ENCODE measurements at places on chromosomes 13 and 19.

DNA sequence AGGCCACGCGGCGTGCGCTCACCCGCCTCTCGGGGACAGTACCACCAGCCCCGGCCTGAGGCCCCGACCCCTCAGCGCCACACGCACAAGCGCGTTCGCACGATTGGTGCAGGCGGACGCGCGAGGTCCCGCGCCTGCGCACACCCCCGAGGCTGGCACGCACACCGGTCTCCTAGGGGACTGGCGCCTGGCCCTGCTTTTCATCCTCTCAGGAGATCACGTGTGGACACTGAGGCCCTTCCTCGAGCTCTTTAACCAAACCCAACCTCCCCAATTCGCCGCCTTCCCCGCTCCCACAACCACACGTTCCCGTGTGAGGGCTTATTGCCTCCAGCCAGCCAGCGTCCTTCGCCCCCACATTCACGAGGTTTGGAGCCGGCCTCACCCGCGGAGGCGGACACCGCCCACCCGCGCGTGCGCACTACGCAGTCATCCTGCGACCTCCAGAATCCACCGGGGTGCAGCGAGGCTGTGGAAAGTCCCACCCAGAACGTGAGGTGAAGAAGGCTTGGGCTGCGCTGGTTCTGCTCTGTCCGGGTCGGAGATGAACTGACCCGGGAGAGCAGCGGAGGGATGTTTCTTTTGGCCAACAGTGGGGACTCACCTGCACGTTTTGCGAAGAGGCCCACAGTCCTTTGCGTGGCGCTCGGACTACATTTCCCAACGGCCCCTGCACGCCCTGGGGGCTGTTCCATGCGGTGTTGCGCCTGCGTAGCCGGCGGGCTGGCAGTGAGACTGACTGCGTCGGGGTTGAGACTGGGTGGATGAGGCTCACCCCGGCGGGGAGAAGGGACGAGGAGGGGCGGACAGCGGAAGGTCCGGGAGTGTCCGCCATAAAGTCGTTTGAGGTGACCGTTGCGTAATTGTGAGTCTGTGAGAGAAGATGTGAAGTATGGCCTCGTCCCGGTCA is 539 bp upstream of the ZNF667 start:
- peak; percentile 76 for DNase-seq

DNA sequence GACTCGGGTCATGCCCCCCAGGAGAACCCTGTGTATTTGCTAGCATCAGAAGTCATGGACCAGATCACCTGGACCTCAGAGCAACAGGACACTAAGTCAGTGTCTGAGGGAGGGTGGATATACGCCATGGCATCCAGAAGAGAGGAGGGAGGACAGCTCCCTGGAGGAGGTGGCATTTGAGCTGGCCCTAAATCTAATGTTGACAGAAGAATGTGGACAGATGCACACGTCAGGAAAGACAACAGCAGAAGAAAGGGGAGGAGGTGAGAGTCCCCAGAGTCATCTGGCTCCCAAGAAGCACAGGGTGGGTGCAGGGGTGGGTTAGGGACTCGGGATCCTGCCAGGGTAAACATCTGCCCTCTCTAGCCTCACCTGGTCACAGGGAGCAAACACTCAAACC is 24.5 kb upstream of the CCNE1 start:
- DNase-seq: no peak

DNA sequence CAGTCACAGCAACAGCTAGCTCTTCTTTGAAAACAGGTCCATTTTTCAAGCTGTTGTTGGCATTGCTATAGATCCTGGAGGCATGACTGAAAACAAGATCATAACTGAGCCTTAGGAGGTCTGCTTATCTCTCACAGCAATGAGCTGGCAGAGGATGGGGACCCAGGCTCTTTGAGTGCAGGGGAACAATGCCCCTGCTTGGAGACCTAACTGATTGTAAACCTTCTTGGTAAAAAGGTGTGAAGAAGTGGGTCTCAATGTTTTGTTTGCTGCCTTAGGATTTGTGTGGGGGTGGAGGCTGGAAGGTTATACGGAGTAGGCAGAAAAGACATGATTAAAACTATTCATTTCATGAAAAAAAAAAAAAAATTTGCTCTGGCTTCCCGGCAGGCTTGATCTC is 94.6 kb downstream of the EFNB2 start:
- no peak for DNase-seq

- no peak for DNase-seq
Measured at GRCh38 chr19:53849237-53849676, 18.4 kb upstream of the MYADM start.

GRCh38 chr19:389255-389934 is 19.6 kb downstream of the C2CD4C start:
- peak; percentile 36 for DNase-seq

GRCh38 chr13:35796623-35797022 is 320.1 kb upstream of the MAB21L1 start:
- DNase-seq: no peak

DNA sequence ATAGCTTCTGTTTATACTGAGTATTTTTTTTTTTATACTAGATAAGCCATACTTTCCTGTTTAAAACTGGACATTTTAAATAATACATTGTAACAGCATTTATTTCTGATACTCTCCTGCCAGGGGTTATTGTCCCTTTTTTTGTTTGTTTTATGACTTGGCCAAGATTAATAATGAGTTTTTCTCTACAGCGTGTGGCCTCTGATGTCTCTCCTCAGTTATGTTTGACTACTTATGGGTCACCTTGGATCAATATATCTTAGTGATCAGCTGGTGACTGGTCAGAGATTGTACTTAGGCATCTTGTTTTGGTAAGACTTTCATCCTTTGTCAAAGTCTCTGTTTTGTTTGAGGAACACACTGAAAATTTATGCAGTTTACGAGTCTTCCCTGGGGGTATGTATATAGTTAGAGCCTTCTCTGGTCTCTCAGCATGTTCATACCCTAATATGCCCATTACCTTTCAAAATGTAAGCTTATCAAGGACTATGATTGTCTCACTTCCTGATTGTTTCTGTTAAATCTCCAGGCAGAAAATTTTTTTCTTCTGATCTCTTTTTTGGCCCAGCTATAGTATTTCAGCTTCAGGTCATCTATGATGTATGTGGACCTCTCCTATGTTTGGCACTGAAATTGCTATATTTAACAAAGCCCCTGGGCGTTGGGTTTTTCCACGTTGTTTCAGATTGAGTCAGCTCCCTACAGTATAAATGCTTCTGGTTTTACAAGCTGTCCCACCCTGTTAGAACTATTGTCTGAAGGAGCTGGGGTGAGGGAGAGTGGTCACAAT is 87.9 kb downstream of the URI1 start:
- DNase-seq: no peak

GRCh38 chr13:39688699-39689405 is 33.4 kb downstream of the COG6 start:
- DNase-seq: no peak

GRCh38 chr13:92602560-92602959 is 624.0 kb upstream of the GPC6 start:
- no peak for DNase-seq

DNA sequence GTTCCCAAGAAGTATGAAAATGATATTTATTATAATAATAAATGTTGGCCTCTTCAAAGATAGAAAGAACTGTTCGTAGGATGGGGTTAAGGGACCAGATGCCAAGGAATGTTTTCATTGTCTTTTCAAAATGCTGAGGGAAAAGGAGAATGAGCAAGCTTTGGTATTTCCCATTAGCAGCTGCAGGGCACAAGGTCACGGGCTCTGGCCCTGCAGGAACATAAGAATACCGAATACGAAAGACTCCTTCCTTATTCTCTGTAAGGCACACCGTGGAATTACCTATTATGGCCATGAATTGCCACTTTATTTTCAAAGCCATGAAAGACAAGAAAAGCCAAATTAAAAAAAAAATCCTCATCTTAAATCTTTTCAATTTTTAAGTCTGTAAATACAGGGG is 49.6 kb upstream of the OLFM4 start:
- no peak for DNase-seq

GRCh38 chr19:31676271-31677004 is 327.2 kb upstream of the TSHZ3 start:
- DNase-seq: no peak

GRCh38 chr13:75513271-75513670 is 24.4 kb downstream of the COMMD6 start:
- DNase-seq: no peak

DNA sequence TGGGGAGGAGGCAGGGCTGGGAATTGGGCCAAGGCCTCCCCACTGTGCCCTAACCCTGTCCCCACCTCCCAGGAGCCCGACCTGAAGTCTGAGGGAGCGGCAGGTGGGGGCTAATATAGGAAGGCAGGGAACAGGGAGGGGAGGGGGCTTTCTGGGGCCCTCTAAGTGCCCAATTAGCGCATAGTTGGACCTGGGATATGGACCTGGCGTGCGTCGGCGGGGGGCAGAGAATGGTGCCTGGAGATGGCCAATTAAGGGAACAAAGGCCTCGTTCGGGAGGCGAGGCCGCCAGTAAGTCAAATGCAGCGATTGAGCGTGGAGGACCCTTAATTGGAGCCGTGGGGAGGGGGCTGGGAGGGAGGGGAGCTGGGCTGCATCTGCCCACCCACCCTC is at the start of gene C19orf85:
Gene C19orf85, minus strand, starts transcription at position 90 of the 393 bp plus-strand sequence. CDS start 197 bp downstream, outside the sequence.
- no peak for DNase-seq

- DNase-seq: no peak
Measured at GRCh38 chr19:51207747-51208146, 17.1 kb upstream of the CD33 start.

GRCh38 chr13:31775686-31776085 is 36.4 kb downstream of the RXFP2 start:
- DNase-seq: no peak

DNA sequence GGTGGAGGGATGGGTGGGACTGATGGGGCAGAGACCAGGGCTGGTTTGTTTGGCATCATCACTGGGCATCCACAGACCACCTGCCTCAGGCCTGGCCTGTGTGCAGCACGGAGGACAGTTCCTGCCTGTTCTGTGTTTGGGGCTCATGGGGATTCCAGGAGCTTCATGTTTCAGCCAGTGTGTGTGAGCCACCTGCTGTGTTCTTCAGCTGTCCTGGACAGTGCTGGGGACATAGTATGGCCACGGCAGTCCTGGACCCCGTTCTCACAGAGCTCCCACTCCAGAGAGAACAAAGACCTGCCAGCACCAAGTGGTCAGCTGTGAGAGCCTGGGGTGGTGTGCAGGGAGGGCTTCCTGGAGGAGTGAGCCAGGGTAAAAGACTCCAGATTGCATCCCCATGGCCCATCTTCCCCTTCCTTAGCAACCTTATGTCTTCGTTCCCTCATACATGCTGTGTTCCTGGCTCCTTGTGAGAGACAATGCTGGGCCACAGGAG is 2.0 kb upstream of the CCDC97 start:
- no peak for DNase-seq

GRCh38 chr13:49450105-49450819 is 6.2 kb downstream of the SETDB2 start:
- DNase-seq: no peak

DNA sequence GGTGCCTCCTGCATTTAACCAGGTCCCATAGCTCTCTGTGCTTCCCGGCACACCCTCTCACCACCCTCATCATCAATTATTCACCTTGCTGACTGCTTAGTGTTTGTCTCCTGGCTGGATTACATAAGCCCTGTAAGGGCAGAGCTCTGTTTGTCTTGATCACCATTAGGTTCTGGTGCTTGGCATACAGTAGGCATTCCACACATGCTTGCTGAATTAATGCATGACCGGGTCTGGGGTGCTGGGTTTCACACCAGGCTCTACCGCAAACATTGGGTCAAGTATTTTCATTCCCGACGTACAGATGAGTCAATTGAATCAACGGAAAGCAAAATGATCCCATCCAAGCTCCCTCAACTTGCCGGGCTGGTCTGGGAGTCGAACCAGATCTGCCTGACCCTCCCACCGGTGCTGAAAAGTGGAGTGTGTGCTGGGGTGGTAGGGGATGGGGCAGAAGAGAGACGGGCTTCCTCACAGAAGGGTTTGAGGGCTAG is 28.5 kb downstream of the VAV1 start:
- no peak for DNase-seq

GRCh38 chr19:10364644-10365043 is 15.7 kb downstream of the TYK2 start:
- DNase-seq: no peak

- no peak for DNase-seq
Measured at GRCh38 chr19:10776900-10777650, 58.9 kb downstream of the TMED1 start.

GRCh38 chr19:13037731-13038130 is 42.5 kb downstream of the NFIX start:
- DNase-seq: no peak

- DNase-seq: no peak
Measured at GRCh38 chr13:50636007-50636704, 207.3 kb downstream of the DLEU7 start.

DNA sequence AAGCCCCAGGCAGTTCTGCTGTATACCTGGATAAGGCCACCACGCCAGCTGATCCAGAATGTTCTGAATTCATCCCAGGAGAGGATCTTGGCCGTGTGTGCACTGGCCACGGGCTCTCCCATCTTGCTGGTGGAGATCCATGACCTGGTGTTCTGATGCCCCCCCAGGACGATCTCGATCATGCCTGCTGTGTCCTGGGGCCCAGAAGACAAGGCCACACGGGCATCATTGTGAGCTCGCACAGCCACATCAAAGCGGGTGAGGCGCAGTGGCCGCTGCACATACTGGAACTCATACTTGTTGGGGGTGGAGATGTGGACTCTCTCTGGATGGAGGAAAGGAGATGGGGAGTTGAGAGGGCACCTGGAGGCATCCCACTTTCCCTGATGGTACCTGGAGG is 40.1 kb downstream of the F2RL3 start:
- DNase-seq: no peak

- DNase-seq: peak; percentile 92
Measured at GRCh38 chr19:7833225-7834099, 3.4 kb downstream of the EVI5L start.

GRCh38 chr13:51004111-51004865 is 94.7 kb downstream of the RNASEH2B start:
- DNase-seq: no peak

DNA sequence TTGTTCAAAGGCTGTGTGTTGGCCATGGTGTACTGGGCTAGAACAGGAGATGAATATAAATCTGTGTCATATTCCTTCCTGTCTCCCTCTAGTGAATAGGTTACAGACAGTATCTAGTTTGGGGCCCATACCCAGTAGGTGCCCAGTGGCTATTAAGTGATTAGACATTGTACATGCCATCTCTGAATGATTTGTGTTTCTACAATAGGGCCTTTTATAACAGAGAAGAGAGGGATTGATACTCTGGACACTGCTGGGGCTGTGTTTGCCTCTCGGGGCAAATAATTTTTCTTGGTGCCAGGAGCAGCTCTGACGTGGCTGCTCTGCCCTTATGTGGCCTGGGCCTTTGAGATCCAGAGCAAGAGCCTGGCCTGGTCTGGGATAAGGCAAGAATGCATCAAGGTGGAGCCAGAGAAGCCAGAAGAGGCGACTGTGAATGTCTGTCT is 403.1 kb downstream of the SPRY2 start:
- no peak for DNase-seq

All from lower lobe of right lung (tissue), 2 donors.